ENCODE measurements at places on chromosomes 2 and 18.

DNA sequence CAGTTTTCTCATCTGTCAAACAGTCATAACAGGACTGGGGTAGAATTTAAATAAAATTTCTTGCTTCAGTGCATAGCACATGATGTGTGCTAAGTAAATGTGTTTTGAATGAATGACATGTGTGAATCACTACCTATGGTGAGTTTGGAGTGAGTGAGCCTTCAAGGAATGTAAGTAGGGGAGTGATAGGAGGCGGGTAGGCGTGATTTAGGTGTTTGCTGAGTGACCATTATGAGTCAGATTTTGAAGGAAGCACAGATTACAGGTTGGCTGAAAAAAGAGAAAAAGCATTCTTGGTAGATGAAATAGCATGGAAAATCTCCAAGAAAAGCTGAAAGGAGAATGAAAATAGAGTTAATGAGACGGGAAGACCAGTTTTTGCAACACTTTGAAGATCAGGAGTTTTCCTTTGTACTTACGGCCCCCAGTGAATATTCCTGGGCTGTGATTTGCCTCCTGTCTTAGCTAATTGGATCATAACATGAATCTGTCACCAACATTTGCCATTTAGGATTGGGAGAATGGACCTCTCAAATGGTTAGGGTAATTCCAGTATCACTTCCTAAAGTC is 136.9 kb upstream of the GATA6 start:
- no peak for DNase-seq

DNA sequence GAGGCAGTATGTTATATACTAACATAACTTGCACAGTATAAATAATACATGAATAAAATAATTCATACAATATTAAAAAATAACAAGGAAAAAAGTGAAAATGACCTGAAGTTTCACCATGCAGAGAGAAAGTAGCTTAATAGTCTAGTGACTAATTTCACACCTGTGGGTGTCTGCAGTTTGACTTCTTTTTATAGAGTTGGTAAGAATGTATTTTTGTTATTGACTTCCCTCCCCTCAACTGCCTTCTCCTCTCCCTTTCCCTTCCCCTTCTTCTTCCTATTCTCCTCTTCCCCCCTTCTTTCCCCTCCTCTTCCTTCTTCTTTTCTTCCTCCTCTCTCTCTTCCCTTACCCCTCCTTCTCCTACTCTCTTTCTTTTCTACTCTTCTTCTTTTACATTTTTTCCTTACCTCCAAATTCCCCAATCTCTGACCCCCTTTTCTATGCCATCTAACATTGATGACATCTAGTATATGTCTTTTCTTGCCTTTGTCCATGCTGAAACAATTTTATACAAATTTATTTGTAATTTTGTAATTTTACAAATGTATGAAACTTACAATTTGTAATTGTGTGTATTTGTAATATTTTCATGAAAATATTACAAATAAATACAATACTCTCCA is 3.1 kb downstream of the DNAH6 start:
- no peak for DNase-seq

- DNase-seq = no peak
Observed at GRCh38 chr2:239401881-239402233, 1.0 kb upstream of the HDAC4 start.

DNA sequence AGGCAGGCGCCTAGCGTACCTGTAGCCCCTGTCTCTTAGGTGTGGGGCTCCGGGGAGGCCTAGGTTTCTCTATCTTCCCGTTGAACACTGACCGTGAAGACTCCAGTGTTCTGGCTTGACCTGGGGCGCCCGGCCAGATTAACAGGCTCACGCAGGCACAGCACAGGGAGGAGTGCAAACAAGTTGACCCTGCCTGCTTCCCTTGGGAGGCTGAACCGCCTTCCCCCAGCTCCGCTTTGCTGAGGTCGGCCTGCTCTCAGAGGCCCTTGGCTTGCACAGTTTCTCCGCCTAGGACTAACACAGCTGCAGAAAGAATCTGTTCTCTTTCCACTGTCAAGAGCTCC is 567 bp downstream of the PCYOX1 start:
- no peak for DNase-seq

GRCh38 chr2:64220894-64221617 is 76.8 kb upstream of the PELI1 start:
- no peak for DNase-seq

DNA sequence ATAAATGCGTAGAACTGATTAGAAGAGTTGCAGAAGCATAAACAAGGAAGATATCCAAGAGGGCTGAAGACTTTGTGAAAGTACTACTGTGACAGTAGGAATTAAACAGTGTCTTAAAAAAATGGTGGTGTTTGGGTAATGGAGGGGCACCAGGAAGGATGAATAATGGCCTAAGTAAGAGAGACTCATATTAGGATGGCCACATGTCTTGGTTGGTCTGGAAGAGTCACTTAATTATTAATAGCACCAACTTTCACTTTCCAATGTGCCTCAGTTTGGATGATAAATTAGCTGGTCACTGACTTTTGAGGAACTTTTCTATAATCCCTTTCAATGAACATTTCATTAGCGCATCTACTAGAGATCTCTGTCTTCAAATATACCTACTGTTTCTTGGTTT is 372.2 kb downstream of the NYAP2 start:
- no peak for DNase-seq

GRCh38 chr2:118050386-118050785 is 36.5 kb upstream of the CCDC93 start:
- DNase-seq = no peak

DNA sequence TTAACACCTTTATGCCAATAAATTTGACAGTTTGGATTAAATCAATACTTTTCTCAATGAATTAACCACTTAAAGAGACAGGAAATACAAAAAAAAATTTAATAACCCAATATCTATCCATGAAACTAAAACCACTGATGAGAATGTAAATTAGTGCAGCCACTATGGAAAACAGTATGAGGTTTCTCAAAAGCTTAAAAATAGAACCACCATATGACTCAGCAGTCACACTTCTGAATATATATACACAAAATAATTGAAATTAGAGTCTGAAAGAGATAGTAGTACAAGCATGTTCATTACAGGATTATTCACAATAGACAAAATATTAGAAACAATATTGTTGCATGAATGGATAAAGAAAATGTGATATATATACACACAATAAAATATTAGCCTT is 382.1 kb upstream of the SETBP1 start:
- no peak for DNase-seq

GRCh38 chr2:42331569-42332284 is 29.3 kb downstream of the COX7A2L start:
- no peak for DNase-seq

DNA sequence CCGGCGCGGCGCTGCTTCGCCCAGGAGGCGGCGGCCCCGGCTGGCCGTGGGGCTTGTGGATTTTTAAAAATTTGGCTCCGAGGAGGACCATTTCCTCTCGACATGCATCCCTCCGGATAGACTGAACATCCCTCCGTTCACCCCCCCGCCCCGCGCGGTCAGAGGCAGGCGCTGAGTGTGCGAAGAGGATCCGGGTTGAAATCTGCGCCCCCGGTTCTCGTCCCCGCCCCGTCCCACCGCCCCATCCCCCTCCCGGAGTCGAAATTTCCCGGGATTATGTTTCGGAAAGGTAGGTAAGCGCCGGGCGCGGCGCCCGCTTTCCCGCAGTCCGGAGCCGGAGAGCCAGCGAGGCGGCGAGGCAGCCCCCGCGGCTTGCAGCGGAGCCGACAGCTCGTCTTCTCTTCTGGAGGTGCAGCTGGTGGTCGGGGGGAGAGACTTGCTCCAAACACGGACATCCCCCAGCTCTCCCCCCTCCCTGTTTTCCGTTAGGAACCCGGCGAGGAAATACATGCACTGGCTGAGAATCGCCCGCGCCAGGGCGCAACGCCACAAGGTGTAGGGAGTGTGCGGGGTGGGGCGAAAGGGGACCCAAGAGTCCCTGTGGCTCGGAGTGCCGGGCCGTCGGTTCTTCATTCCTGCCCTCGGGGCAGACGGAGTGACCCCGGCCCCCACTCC is at the start of gene PRKCE:
TSS of gene PRKCE (plus strand) at position 261 of the 675 bp plus-strand sequence.
- peak; percentile 29 for DNase-seq

DNA sequence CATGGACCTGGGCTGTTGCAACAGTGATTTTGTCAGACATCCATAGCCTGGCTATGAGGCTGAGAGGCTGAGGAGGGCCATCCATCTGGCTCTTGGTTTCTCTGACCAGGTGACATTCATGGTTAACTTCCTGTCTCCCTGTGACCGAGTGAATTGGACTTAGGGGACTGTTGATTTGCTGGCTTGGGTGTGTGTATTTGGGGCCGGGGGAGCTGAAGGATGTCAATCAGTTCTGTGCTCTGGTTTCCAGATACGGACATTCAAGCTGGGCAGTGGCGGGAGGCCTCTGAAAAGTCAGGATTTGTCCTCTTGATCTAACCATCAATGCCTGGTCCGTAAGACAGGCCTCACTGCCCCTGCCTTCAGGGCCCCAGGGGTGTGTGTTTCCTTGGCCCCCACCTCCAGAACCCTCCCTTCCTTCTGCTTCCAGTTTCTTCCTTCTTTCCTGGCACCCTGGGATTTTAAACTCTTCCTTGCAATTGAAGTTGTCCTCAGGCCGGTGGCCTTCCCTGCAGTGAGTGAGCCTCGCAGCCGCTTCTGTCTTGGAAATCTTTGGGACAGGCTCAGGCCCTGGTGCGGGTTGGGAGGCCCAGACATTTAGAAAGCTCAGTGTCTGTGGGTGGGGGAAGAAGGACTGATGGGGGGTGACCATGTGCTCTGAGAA is 54.7 kb upstream of the HAAO start:
- DNase-seq = no peak

Measured in stimulated activated CD8-positive, alpha-beta memory T cell treated with anti-CD3 and anti-CD28 coated beads, Interleukin-7, amount 100 ng/mL, for 1 hour (primary cell).